ENCODE measurements at places on chromosomes 6 and 20.

DNA sequence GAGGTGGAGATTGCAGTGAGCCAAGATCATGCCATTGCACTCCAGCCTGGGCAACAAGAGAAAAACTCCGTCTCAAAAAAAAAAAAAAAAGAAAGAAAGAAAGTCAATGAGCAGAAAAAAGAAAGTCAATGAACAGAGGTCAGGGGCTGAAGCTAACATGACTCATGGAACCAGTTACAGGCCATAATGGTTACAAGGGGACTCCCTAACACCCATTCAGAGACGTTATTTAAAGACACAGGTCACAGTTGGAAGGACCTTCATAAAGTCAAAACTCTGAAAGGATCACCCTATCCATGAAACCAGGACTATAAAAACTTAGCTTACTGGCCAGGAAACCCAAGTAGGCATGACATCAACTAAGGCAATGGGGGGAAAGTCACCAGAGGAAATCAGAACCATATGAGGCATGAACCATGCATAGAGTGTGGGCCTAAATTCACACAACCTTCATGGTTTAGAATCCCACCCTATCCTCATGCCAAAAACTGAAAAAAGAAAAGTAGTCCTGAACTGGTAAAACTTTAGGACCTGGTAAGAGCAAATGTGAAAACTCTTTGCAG, 18.2 kb downstream of the FBXL4 start:
- peaks cover 4% of the 10 kb centered on the region for H3K36me3 ChIP-seq
- H3K4me3 ChIP-seq: no peak overlapping the region
- H3K27me3 ChIP-seq: no peaks in the 10 kb centered on the region
- no peak overlapping the region for H3K27ac ChIP-seq

DNA sequence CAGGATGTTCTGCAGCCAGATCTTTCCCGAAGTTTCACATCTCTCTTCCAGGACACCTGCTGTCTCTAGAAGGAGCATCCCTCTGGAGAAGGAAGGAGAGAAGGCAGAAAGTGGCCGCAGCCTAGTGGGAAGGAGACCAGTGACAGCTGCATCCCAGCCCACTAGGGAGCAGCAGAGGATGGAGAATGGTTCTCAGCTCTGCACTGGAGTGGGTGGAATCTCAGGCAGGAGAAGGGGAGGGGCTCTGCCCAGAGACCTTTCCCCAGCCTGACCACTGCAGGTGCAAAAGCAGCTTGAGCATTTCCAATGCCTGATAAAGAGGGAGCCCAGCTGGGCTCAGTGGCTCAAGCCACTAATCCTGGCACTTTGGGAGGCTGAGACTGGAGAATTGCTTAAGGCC, 32.3 kb downstream of the NCR2 start:
- peaks cover 15% of the 10 kb centered on the region for H3K4me1 ChIP-seq
- H3K27ac ChIP-seq: no peak overlapping the region
- peaks cover 50% of the 10 kb centered on the region for H3K27me3 ChIP-seq
- H3K36me3 ChIP-seq: no peaks in the 10 kb centered on the region
- no peak overlapping the region for H3K4me3 ChIP-seq
- no peak for DNase-seq

DNA sequence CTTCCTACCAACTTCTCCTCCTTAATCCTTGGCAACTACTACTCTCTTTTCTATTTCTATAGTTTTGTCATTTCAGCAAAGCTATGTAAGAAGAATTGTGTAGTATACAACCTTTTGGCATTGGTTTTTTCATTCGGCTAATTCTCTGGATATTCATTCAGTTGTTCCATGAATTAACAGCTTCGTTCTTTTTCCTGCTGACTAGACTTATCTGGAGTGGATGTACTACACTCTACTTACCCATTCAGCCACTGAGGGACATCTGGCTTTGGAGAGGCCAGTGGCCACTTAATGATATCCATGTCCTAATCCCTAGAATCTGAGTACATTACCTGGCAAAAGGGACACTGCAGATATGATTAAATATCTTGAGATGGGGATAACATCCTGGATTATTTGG, 623.9 kb downstream of the DOK5 start:
- H3K4me1 ChIP-seq: no peaks in the 10 kb centered on the region
- H3K4me3 ChIP-seq: no peak overlapping the region
- DNase-seq: no peak
- H3K27ac ChIP-seq: no peak overlapping the region
- no peaks in the 10 kb centered on the region for H3K27me3 ChIP-seq

DNA sequence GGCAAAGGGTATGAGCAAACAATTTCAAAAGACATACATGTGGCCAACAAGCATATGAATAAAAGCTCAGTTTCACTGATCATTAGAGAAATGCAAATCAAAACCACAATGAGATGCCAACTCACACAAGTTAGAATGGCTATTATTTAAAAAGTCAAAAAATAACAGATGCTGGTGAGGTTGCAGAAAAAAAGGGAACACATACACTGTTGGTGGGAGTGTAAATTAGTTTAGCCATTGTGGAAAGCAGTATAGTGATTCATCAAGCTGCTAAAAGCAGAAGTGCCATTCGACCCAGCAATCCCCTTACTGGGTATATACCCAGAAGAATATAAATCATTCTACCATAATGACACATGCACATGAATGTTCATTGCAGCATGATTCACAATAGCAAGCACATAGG, 6.7 kb upstream of the KHDC1L start:
- DNase-seq: no peak
- H3K36me3 ChIP-seq: no peaks in the 10 kb centered on the region
- no peak overlapping the region for H3K27ac ChIP-seq
- no peak overlapping the region for H3K4me3 ChIP-seq
- H3K27me3 ChIP-seq: no peaks in the 10 kb centered on the region
- no peaks in the 10 kb centered on the region for H3K4me1 ChIP-seq

DNA sequence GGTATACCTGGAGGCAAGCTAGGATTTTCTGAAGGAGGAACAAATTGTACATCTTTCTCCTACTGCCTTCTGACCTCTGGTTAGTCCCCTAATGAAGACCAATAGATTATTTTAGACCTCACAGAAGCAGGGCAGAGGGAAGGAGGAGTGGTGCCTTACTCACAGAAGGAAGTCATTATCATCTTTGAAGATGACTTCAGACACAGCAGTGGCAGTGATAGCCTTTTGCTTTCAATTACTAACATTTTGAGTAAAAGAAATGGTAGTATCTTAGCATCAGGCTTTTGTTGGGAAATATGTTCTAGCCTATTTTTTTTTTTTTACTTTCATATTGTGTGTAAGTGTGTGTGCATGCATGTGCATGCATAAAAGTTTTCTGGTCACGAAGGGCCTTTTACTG, 164.2 kb upstream of the PLN start:
- H3K27ac ChIP-seq: no peak overlapping the region
- no peak for DNase-seq
- H3K4me3 ChIP-seq: no peak overlapping the region
- no peaks in the 10 kb centered on the region for H3K4me1 ChIP-seq
- H3K36me3 ChIP-seq: no peaks in the 10 kb centered on the region
- H3K27me3 ChIP-seq: no peaks in the 10 kb centered on the region

- no peak overlapping the region for H3K27ac ChIP-seq
- H3K36me3 ChIP-seq: no peaks in the 10 kb centered on the region
- H3K27me3 ChIP-seq: no peaks in the 10 kb centered on the region
- no peak overlapping the region for H3K4me3 ChIP-seq
Observed at GRCh38 chr6:36492621-36493020, 49.8 kb downstream of the KCTD20 start.

- H3K36me3 ChIP-seq: no peaks in the 10 kb centered on the region
- no peak overlapping the region for H3K4me3 ChIP-seq
- no peaks in the 10 kb centered on the region for H3K4me1 ChIP-seq
- H3K27me3 ChIP-seq: no peaks in the 10 kb centered on the region
- no peak for DNase-seq
- H3K27ac ChIP-seq: no peak overlapping the region
Observed at GRCh38 chr6:164502833-164503232, 806.6 kb downstream of the C6orf118 start.

- no peak overlapping the region for H3K4me3 ChIP-seq
- H3K4me1 ChIP-seq: peaks cover 3% of the 10 kb centered on the region
- no peaks in the 10 kb centered on the region for H3K27me3 ChIP-seq
- no peak overlapping the region for H3K27ac ChIP-seq
- no peak for DNase-seq
Observed at GRCh38 chr6:41967312-41968287, 26.0 kb upstream of the CCND3 start.

GRCh38 chr6:130167655-130168054, 55.1 kb downstream of the SAMD3 start:
- H3K4me1 ChIP-seq: no peaks in the 10 kb centered on the region
- H3K27me3 ChIP-seq: no peaks in the 10 kb centered on the region
- H3K36me3 ChIP-seq: no peaks in the 10 kb centered on the region

DNA sequence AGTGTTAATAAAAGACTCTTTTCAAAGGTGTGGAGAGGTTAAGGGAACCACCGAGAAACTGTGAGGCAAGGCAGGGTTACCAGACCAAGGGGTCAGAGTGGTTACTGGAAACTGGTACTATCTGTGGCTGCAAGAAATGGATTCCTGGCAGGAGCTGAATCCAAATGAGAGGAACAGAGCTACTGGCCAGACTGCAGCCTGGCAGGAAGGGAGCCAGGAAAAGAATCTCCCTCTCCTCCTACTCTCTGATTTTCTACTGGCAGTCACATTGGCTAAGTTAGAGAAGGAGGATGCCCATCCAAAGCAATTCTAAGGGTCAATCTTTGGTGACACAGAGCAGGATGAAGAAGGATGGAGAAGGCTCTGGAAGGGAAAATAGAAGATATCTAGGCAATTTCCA, 211.5 kb downstream of the GRM1 start:
- H3K4me3 ChIP-seq: no peak overlapping the region
- no peaks in the 10 kb centered on the region for H3K36me3 ChIP-seq
- no peaks in the 10 kb centered on the region for H3K27me3 ChIP-seq
- H3K27ac ChIP-seq: no peak overlapping the region
- no peak for DNase-seq

DNA sequence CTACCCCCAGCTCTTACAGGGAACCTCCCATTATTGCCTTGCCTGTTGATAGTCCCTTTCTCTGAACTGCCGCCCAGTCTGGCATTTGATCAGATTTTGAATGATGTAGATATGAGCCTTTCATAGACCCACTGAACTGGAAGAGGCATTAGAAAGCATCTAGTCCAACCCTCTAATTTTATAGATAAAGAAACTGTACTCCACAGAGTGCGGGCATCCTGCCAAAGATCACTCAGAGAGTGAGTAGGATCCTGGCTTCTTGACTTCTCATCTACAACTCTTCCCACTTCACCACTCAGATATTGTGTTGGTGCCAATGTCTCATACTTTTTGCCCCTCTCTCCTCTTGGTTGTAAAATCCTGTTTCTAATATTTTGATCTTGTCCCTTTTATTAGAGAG, 179.2 kb upstream of the BMP2 start:
- no peaks in the 10 kb centered on the region for H3K27me3 ChIP-seq
- no peak overlapping the region for H3K4me3 ChIP-seq
- DNase-seq: no peak

- H3K4me3 ChIP-seq: no peak overlapping the region
- no peak overlapping the region for H3K27ac ChIP-seq
- no peak for DNase-seq
- no peaks in the 10 kb centered on the region for H3K27me3 ChIP-seq
- no peaks in the 10 kb centered on the region for H3K36me3 ChIP-seq
Observed at GRCh38 chr6:89952686-89953085, 58.4 kb downstream of the GJA10 start.

GRCh38 chr6:93728150-93728549, 308.8 kb upstream of the EPHA7 start:
- no peak overlapping the region for H3K27ac ChIP-seq
- no peaks in the 10 kb centered on the region for H3K27me3 ChIP-seq
- H3K4me3 ChIP-seq: no peak overlapping the region
- no peak for DNase-seq
- no peaks in the 10 kb centered on the region for H3K4me1 ChIP-seq

GRCh38 chr6:53335224-53335994, 13.3 kb downstream of the ELOVL5 start:
- H3K4me3 ChIP-seq: no peak overlapping the region
- no peaks in the 10 kb centered on the region for H3K4me1 ChIP-seq
- no peaks in the 10 kb centered on the region for H3K36me3 ChIP-seq

- H3K4me3 ChIP-seq: no peak overlapping the region
- no peak overlapping the region for H3K27ac ChIP-seq
- H3K36me3 ChIP-seq: no peaks in the 10 kb centered on the region
- no peak for DNase-seq
Observed at GRCh38 chr6:163806755-163807499, 392.4 kb downstream of the QKI start.

DNA sequence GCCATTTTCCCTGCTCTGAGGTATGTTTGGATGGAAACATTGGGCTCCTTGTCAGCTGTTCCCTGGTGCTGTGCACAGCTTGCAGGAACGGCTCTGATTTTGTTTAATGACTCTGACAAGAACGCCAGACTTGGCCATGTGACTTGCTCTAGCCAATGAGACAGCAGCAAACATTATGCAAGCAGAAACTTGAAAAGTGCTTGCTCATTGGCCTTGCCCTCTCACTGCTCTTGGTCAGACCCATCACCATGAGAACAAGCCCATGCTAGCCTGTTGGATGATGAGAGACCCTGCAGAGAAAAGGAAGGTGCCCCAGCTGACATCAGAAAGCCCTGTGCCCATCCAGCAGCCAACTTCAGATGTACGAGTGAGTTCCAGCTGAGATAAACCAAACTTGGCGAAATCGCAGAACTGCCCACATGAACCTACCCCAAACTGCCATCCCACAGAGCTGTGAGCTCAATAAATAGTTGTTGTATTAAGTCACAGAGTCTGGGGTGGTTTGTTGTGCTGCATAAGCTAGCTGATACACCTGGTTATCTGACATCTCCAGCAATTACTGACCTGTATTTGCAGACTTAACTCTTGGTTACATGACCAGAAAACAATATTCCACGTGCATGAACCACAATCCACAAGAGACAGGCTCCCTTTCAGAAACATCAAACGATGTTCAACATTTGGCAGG, 96.9 kb downstream of the JPH2 start:
- no peak overlapping the region for H3K4me3 ChIP-seq
- peak; percentile 27 for DNase-seq
- no peak overlapping the region for H3K27ac ChIP-seq
- no peaks in the 10 kb centered on the region for H3K36me3 ChIP-seq
- no peaks in the 10 kb centered on the region for H3K4me1 ChIP-seq

- no peaks in the 10 kb centered on the region for H3K36me3 ChIP-seq
- no peaks in the 10 kb centered on the region for H3K4me1 ChIP-seq
- no peak overlapping the region for H3K27ac ChIP-seq
- no peak for DNase-seq
Observed at GRCh38 chr6:24859608-24860200, 61.0 kb upstream of the ARMH2 start.

DNA sequence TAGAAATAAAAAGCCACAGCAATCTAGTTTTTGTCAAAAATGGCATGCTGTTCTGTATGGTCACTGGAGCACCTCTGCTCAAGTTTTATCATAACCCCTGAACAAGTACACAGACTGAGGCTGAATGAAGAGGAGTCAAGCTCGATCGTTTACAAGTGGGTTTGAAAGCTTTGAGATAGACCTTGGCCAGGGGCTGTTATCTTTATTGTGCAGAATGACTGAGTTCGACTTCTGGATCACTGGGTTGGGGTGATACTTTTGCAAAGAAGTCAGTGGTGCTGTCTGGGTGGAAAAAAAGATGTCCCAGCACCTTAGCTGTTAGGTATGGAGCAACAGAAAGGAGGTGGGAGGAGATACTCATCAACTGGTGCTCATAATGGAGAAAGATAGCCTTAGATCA, 446.0 kb downstream of the HACE1 start:
- H3K36me3 ChIP-seq: no peaks in the 10 kb centered on the region
- H3K27me3 ChIP-seq: no peaks in the 10 kb centered on the region
- H3K4me1 ChIP-seq: no peaks in the 10 kb centered on the region
- no peak for DNase-seq
- H3K27ac ChIP-seq: no peak overlapping the region

GRCh38 chr6:56282391-56282790, 35.0 kb upstream of the COL21A1 start:
- no peaks in the 10 kb centered on the region for H3K36me3 ChIP-seq
- no peaks in the 10 kb centered on the region for H3K4me1 ChIP-seq
- H3K4me3 ChIP-seq: no peak overlapping the region
- no peak for DNase-seq
- no peaks in the 10 kb centered on the region for H3K27me3 ChIP-seq
- no peak overlapping the region for H3K27ac ChIP-seq
